ENCODE measurements at places on chromosomes 3 and 15. TPM values are rescaled to one million over a fixed set of nuclear protein-coding genes. Genes with fewer than 3 reads are reported as not detected.

The CLDN16 gene
- not detected for total RNA-seq

DNA sequence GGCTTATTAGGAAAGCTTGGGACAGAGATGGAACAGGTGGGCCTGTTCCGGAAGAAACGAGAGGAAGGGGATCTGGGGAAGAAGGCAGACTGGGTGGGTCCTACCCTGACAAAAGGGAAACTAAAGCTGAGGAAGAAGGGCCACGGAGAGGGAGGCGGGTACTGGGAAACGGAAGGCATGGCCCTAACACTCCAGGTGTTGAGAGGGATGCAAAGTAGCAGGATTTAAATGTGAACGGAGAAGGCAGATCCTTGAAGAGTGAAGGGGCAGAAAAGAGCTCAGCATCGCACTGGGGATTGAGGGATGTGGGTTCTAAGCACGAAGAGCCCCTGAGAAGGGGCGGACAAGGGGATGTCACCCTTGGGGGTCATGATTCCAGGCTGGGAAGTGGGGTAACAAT, 735 bp downstream of the STIMATE start:
- peak; percentile 23 for DNase-seq

GRCh38 chr3:880371-880770, 212.5 kb upstream of the CNTN6 start:
- DNase-seq: no peak

The TARS3 gene
- 15.5 TPM for total RNA-seq

- no peak for DNase-seq
Observed at GRCh38 chr15:56160966-56161365, 82.7 kb downstream of the RFX7 start.

The UPK1B gene
- total RNA-seq: not detected
